Activated CD4-positive, alpha-beta T cell treated with anti-CD3 and anti-CD28 coated beads for 1 hour (primary cell): ENCODE measurements at places on chromosomes 2 and 18.

DNA sequence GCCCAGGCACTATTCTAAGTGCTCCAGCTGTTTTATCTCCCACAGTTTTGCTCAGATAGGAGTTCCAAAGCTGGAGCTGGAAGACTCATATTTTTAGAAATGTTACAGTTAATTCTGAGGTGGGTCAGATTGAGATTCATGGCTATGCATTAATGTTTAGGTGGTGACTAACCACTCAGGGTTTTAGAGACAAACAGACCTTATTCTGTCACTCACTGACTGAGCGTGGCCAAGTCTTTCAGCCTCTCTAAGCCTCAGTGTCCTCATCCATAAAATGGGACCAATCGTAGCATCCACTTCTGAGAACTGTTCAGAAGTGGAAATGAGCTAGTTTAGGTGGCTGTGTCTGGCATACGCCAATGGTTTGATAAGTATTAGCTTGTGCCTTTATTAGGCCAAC, 4.3 kb upstream of the CASP8 start:
- DNase-seq: no peak

GRCh38 chr2:233974530-233975071, 57.4 kb downstream of the TRPM8 start:
- no peak for DNase-seq

DNA sequence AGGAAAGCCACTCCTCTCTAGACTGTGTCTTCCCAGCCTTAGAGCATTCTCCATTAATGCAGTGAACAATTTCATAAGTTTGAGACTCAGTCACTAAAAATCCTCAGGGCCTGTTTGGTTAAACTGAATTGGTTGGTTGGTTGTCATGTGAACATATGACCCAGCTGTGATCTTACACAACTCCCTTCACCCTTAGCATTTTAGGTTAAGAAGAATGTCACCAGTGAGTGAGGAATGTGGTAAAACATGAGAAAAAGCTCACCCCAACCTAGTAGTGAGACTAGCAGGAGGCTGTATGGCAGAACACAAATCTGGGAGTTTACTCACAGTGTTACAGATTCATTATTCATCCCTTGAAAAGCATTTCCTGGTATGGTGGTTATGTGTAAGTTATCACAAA, 32.4 kb downstream of the LHCGR start:
- no peak for DNase-seq

DNA sequence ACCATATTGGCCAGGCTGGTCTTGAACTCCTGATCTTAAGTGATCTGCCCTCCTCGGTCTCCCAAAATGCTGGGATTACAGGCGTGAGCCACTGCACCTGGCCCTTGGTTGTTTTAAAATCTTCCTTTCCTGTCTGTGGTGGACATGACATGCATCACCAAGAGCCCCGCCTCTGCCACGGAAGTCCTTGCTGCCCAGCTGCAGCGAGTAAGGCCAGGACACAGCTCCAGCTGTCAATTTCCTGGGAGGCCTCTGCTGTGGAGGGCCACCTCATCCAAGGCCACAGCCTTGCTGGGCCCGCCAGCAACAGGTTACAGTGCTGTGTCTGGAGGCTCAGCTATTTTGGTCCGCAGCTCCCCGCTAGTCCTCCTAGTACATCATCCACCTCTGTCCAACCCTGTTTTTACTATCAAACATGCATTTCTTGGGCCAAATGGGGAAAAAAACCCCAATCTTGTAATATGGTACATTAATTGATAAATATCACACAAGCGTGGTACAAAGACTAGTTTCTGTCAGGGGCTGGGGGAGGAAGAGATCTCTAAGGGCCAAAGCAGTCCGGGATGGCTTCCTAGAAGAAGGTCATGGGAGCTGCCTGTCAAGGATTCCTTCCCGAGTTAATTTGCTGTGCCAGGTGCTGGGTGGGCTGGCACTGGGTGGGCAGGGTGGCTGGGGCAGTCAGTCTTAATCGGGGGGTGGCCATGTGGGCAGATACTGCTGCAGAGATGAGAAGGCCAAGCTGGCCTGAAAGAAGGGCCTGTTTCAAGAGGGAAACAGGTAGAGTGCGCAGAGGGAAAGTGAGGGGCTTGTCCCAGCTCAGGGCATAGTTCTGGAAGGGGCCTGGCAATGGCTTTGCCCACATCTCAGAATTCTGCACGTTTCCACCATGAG, 100.5 kb downstream of the INHBB start:
- no peak for DNase-seq

DNA sequence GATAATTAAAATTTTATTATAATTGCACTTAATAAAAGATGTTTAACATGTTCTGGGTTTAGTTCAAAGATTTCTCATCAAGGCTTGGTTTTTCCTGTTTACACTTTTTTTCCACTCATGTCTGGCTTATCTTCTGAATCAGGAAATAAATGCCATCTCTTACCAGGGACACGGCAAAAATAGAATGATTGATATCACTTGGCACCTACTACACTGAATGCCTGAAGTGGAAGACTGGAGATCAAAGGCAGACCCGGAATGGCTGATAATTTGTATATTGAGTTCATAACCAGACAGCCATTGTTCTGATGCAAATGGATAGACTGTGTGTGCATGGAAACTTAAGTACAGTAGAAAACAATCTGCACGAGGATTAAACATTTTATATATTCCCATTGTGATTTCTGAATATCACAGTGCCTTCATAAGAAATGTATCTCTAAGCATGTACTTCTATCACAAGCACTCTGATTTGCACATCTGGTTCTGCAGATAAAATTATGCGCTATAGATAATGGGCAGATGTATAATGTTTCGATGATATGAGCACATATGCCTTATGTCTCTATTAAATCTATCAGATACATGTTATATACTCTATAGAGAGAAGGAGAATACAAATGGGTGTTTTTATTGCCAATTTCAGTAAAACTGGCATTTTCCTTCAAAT, 304.8 kb downstream of the RND3 start:
- DNase-seq: no peak
